ENCODE measurements at places on chromosomes 2 and 18.

- DNase-seq = peak; percentile 99
These were observed at the start of gene SMAD2 for GRCh38 chr18:47930199-47930930. SMAD2 (minus strand) TSS chr18:47930659; CDS start chr18:47896756, 33,903 bp downstream.

DNA sequence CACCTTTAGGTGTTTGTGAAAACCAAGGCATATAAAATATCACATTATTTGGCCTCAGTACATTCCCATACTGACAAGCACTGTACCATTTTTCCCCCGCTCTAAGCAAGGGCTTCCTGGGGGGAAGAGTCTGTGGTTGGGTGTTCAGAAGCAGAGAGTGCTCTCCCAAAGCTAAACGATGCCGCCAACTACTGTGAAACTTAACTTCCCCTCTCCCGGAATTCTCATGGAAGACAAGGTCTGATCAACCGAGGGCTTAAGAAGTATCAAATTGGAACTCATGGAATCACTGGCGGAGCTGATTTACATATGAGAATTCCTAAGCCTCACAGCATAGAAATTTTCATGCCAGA lies 433 bp upstream of the MFF start:
- DNase-seq = peak; percentile 35

- DNase-seq = no peak
These were observed 87.8 kb upstream of the TFCP2L1 start for GRCh38 chr2:121372721-121373353.

- no peak for DNase-seq
These were observed 211.4 kb upstream of the SALL3 start for GRCh38 chr18:78768221-78768620.

- no peak for DNase-seq
These were observed 117.7 kb downstream of the SATB2 start for GRCh38 chr2:199339891-199340605.

- DNase-seq = no peak
These were observed 483.5 kb upstream of the SALL3 start for GRCh38 chr18:78496079-78496478.

- no peak for DNase-seq
These were observed 594 bp downstream of the ITM2C start for GRCh38 chr2:230865307-230865765.

GRCh38 chr2:70145851-70146739 lies 44.7 kb downstream of the C2orf42 start:
- DNase-seq = no peak

DNA sequence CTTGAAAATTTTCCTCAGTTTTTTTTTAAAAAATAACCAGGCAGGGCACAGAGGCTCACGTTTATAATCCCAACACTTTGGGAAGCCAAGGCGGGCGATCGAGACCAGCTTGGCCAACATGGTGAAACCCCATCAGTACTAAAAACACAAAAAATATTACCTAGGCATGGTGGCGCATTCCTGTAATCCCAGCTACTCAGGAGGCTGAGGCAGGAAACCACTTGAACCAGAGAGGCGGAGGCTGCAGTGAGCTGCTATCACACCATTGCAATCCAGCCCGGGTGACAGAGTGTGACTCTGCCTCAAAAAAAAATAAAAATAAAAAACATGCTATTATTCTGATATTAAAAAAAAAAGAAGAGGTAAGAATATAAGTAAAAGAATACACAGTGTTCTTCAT lies 191.0 kb downstream of the ZEB2 start:
- DNase-seq = no peak

DNA sequence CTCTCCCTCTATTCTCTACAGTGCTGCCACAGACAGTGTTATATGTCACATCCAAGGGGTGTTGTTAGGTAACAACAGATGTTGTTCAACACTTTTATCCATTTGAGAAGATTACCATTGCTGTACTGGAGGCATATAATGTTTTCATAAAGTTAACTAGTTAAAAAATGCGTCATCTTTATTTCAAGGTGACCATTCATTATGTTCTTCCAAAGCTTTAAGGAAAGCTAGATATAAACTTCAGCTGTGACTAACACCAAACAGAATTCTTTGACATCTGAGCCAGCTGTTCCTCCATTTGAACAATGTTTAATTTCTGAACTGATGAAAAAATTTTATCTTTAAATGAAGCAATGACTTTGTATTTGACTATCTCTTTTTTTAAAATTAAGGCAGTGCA lies 1099.6 kb upstream of the TMEFF2 start:
- DNase-seq = no peak

DNA sequence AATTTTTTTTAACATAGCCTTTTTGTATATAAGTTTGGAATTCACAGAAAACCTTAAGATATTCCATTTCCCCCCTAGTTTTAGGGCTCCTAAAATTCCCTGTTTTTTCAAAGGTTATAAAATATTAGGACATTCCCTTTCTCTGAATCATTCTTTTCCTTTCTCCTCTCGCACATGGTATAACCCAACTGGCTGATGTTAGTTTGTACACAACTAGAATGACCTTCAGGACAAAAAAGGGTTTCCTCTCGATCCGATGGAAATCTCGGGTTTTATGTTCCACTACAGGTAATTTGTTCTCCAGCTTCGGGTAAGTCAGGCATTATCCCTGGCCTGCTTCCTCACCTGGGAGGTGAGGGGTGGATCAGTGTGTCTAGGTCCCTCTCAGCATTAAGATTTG lies 215.1 kb downstream of the LDLRAD4 start:
- no peak for DNase-seq

GRCh38 chr2:44055664-44056063 lies 59.9 kb upstream of the LRPPRC start:
- no peak for DNase-seq

GRCh38 chr2:102667072-102667471 lies 47.7 kb downstream of the SLC9A2 start:
- no peak for DNase-seq

- DNase-seq = no peak
These were observed 1.6 kb downstream of the KANSL1L start for GRCh38 chr2:210169516-210170195.

DNA sequence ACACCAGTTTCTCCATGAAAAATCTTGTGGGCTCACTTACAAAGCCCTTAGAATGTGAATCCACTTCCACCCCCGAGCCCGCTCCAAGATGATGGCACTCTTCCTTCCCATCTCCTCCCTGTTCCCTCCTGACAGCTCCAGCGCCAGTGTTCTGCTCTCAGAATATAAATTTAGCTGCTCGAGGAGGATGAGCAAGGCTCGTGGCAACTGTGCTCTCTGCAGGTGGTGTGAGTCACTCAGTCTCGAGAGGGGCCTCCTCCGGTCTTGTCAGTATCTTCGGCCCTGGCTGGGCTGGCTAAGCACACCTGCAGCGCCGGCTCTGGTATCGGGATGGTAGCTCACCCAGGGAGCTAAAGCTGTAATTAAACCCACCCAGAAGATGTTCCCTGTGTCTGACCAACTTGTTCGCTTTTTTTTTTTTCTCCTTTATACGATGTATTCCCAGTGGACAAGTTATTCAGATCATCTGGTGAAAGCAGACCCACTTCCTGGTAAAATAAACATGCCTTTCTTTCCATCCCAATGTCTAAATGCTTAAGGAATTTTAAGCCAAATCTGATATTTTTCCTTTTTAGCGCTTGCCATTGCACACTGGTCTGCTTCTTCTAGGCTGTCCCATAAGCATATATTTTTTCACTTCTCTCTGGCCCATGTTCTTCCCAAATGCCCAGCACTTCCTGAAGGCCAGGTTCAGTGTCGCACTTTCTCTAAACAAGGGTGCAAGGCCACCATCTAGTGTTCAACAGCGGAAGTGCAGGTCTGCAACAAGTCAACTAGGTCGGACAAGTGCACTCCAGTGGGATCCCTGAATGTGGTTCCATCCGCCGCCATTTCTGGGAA lies 31.4 kb upstream of the YPEL5 start:
- peak; percentile 69 for DNase-seq

GRCh38 chr18:64377446-64377845 lies 228.6 kb upstream of the LINC00305 start:
- DNase-seq = no peak

DNA sequence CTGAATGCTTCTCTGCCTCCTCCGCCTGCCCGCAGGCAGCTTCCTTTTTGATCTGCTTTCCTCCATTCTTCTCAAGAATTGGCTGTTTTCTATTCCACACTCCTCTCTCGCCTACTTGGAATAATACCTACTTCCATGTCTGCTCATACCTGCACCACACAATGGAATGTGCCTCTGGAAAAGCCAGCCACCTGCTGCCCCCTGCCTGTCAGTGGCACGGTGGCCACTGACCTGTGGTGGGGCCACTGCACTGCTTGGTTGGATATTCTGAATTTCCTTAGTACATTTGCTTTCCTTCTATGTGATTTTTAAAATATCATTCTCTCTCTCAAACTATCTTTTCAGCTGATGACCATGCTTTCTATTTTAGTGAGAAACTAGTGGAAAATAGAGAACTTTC lies 406.9 kb downstream of the DCDC2C start:
- no peak for DNase-seq

GRCh38 chr18:33469699-33470098 lies 29.2 kb upstream of the CCDC178 start:
- DNase-seq = no peak

DNA sequence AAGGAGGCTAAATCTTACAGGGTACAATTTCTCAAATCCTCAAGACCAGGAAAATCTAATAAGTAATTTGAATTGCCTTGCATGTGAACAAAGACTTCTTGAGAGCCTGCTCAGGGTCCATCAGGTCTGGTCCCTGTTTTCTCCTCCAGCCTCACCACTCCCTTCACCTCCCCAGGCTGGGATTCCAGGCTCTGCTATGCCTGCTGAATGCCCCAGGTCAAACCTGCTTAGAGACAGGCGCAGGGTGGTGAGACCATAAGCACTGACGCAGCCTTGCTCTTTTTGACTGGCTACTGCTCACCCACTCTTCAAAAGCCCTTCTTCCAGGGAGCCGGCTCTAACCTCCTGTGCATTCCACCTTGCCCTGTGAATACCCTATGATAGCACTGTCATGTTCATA lies 356.4 kb upstream of the ACVR2A start:
- DNase-seq = no peak

DNA sequence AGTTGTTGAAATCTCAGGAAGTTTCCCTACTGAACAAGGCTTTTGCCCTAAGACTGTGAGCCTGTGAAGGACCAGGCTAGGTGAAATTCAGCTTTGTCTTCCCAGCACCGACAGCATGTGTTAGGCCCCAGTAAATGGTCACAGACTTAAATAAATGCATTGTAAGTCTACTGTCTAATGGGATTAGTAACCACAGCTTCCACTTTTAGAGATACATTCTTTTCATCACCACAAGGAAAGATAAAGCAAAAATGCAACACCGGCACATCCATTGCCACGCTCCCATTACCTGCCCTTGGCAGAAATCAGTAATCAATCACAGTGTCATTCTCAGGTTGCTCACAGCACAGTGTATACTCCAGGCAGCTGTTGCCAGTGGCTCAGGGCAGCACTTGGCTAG lies 59.3 kb downstream of the CRACDL start:
- no peak for DNase-seq

- no peak for DNase-seq
These were observed 384.5 kb downstream of the NBAS start for GRCh38 chr2:15176604-15177003.

GRCh38 chr2:62467100-62467474 lies 38.9 kb downstream of the TMEM17 start:
- no peak for DNase-seq

- no peak for DNase-seq
These were observed 1.5 kb downstream of the EXOC6B start for GRCh38 chr2:72824224-72824842.

- DNase-seq = peak; percentile 53
These were observed 4.7 kb upstream of the KRCC1 start for GRCh38 chr2:88059979-88060906.

DNA sequence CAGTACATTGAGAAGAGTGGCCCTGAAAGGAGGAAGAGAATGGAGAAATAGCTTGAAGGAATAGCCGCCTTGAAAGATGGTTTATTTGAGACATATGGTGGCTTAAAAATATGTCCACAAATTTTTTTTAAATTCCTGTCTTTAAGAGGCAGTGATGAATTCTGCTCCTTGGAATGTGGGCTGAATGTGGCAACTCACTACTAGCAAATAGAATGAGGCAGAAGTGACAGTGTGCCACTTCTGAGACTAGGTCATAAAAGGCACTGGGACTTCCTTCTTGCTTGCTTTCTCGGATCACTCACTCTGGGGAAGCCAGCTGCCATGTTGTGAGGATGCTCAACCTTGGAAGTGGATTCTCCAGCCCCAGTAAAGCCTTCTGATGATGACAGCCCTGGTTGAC lies 67.0 kb downstream of the FAM161A start:
- no peak for DNase-seq

DNA sequence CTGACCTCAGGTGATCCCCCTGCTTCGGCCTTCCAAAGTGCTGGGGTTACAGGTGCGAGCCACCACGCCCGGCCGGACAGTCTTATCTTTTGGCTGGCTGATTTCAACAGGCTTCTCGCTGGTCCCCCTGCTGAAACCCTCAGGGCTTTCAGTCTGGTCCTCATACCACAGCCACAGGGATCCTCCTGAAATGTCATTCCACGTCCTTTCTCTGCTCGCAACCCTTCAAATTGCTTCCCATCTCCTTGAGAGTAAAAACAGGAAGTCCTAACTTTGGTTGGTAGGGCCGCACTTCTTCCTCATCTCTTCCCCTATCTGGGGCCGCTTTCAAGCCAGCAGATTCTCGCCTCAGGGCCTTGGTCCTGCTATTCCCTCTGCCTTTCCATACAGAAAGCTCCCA lies 1.4 kb upstream of the CAB39 start:
- DNase-seq = no peak

DNA sequence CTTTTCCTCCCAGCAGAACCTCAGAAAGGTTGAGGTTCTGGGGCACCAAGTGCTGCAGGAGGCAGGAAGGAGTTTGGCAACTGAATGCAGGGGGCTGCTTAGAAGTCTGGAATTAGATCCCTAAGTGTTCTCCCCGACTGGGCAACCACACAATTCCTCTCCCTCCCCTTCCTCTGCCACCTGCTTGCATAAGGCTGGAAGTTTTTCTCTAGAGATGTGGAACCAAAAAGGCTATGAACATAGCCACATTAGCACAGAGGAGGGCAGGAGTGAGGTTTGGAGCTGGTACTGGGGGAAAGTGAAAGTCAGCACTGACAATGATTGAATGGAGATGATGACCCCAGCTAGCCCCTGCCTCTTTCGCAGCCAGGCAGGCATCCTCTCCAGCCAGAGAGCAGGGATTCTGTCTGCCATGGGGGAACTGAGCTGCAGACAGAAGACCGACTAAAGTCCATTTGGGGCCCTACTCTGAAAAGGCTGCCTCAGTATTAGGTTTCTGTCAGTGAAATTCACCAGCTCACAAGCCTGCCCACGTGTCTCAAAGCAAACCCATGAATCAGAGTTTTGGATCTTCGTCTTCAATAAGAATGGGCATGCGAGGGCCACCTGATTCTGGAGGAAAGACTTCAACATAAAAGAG lies 87.9 kb upstream of the ITGA6 start:
- no peak for DNase-seq

- DNase-seq = no peak
These were observed 1.2 kb upstream of the SRBD1 start for GRCh38 chr2:45612285-45612684.

- no peak for DNase-seq
These were observed 27.4 kb upstream of the NEB start for GRCh38 chr2:151761687-151762086.

- DNase-seq = no peak
These were observed 315.2 kb upstream of the RND3 start for GRCh38 chr2:150802635-150803034.

GRCh38 chr2:37856101-37856751 lies 68.9 kb upstream of the RMDN2 start:
- DNase-seq = no peak

Measured in D341Med (cell line).